ENCODE measurements at places on chromosomes 6 and 20. TPM values are rescaled to one million over a fixed set of nuclear protein-coding genes. Genes with fewer than 3 reads are reported as not detected.

The MAD2L1BP gene
- total RNA-seq, result 25.4 TPM

The GLP1R gene
- total RNA-seq, result not detected

The SMIM13 gene
- total RNA-seq, result 33.8 TPM

The ACTL10 gene
- 1.5 TPM for total RNA-seq

The CST2 gene
- not detected for total RNA-seq

The PPP1R14C gene
- 37.0 TPM for total RNA-seq

The PGBD1 gene
- total RNA-seq, result 1.6 TPM

DNA sequence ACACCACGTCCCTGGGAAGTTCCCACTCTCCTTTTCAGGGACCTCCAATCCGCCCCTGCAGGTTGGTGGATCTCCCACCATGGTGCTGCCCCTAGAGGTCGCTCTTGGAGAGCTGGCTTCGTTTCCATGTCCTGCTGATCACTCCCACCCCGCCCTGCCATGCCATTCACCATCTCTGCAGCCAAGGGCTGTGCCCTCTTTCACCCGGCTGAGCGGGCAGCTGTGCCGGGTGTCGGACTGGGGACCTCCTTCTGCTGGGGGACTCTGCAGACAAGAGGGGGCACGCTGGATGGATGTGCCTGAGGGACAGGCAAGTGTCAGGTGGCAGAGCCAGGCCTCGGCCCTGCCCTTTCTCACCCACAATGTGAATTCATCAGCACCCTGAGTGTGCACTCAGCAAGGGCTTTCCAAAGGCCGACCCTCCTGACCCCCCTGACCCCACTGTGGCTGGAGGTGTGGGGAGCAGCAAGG lies 347.0 kb downstream of the CDH4 start:
- no peak for DNase-seq

DNA sequence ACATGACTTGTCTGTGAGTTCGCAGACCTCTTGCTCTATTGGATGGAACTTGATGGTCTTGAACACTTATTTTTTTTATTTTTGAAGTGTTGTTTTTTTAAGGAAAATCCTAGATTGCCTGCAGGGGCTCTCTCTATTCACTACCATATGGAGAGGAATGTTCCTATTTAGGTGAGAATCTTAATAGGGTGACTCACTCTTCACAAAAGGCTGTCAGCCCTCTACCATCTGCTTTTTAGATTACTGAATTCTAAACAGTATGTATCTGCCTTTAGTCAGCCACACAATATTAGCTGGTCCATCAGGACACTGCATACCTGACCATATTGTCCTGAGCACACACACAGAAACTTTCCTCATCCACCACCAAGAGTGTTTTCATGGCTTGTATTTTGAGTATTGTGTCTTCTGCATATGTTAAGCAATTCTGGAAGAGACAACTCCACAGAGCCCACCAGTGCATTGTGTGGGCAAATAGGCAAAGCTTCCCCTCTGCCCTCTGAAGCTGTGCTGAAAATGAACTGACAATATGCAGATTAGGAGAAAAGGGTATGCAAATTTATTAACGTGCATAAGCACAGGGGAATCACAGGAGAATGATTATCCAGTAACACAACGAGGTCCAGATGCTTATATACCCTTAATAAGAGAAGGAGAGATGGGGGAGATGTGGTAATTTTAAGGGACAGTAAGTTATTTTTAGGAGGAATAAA lies 6.6 kb upstream of the BTBD9 start:
- DNase-seq, result no peak

DNA sequence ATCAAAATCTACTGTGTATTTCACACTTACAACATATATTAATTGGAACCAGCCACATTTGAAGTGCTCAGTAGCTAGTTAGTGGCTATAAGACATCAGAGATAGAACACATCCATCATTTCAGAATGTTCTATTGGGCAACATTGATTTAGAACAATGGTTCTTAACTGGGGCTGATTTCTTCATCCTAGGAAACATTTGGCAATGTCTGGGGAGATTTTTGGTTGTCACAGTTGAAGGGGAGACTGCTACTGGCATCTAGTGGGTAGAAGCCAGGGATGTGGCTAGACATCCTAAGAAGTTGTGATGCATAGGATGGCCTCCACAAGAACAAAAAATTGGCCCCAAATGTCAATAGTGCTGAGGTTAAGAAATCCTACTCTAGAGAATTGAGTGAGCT lies 132.5 kb downstream of the OLIG3 start:
- no peak for DNase-seq

DNA sequence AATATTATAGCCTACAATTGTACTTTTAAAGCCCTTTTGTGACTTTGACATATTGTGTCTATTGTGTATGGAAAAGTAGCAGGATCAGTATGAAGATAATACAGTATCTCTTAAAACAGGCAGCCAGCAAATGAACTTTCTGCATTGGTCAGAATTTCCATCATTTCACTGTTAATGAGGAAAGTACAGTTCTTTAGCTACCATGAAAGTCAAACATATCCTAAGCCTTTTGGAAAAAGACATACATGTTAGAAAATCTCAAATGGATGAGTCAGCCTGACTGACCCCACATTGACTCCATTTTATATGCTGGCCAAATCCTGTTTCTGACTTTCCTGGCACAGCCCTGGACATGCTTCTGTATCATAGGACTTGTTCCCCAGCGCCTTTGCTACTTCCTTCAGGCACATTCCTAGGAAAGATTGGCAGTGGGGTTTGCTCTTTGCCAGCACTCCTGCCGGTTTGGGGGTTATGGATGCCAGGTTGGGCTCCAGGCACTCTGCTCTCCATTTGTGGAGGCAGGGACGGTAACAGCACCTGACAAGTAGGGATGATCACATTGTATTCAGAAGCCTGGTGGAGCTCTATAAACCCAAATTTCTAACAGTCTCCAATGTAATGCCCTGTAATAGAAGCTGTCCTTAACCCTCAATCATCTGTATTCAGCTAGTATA lies 43.7 kb downstream of the TOP1 start:
- DNase-seq, result no peak

DNA sequence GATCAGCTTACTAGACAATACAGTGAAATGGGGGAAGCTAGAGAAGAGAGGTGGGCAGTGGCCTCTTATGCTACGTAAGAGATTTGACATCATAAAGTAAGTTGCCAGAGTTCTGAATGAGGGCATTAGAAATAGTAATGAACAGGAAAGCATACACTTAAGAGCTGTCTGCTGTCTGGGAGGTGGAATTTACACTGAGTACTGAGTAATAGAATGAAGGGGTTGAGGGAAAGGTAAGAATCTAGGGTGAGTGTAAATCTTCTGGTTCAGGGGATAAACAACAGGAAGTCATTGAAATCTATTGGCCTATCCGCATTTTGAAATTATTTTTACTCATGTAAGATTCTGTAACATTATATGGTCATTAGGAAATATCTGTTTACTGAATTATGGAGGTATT lies 35.8 kb downstream of the HLA-DMB start:
- no peak for DNase-seq

DNA sequence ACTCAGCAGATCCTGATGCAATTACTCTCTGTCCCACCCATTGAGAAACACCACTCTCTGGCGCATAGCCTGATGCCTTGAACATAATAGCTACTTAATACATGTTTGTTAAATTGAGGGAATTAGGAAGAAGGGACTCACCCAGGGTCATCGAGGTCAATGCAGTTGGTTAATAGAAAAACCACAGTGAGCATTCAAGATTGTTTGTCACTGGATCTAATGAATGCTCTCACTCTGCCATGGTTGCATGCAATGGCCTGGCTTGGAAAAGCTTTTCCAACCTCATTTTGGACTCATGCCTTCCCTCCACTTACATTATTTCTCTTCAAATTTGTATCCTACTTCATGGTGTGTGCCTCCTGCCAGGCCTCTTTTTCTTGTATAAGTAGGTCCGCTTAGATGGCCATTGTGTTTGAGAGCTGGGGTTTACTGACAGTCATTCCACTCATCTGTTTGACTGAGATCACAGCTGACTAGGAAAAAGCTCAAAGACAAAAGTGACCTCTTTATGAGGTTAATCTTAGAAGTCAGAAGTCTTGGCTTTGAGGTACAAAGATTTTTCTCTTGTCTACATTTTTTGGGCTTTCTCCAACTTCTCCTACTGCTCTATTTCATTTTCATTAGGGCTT lies 154.8 kb upstream of the RAB32 start:
- no peak for DNase-seq

GRCh38 chr6:81744131-81744530 lies 8.3 kb downstream of the TENT5A start:
- DNase-seq, result no peak

DNA sequence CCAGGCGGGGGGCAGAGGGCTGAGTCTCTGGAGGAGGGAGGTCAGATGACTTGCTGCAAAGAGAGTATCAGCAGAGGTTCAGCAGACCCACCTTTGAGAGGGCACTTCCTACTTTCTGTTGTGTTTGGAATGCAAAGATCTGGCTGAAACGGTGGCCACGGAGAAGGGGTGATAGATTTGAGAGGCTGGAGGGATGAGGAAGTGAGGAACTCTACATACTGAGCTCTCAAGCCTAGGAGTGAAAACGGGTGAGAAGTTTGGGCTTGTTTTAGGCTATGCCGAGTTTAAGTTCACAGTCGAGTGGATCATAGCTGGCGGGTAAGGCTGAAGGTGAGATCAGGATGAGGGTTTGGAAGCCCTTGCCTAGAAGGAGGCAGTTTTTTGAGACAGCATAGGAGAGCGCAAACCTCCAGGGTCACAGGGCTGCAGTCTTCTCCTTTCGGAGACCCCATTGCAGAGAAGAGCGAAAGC lies 477 bp upstream of the ITPA start:
- no peak for DNase-seq

GRCh38 chr20:45822857-45823256 lies 4.3 kb downstream of the TNNC2 start:
- DNase-seq, result peak; percentile 64

DNA sequence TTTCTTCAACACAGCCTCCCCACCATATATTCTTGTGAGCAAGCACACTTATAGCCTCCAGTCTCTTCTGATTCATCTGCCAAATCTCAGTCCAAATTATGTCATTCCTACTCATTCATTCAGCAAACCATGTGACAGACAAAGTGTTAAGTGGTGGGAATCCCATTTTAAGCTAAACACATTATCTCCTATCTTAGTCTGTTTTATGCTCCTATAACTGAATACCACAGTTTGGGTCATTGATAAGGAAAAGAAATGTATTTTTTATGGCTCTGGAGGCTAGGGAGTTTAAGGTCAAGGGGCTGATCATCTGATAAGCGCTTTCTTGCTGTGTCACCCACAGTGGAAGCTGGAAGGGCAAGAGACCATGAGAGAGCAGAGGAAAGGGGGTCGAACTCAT lies 23.9 kb upstream of the SMIM13 start:
- no peak for DNase-seq

DNA sequence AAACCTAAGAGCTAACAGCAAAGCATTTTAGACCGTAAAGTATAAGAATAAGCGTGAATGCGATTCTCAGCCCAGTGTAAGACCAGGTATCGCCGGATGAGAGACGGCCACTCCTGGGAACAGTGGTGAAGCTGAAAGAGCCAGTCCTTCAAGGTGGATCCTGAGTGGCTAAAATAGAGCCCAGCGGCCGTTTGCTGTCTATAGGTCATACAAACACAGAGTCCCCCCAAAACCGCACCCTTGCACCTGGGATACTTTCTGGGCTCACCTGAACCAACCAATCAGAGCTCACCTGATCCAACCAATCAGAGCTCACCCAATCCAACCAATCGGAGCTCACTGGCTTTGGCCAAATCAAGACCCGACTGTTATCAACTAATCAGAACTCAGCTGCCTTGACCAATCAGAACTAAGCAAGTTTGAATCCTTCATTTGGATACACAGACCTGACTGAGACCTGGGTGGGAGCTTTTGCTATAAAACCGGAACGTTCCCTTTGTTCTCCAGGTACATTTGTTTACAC lies 248.2 kb downstream of the DLL1 start:
- no peak for DNase-seq

- no peak for DNase-seq
These were observed 21.2 kb upstream of the BHLHE23 start for GRCh38 chr20:63027922-63028389.

Measured in transverse colon (tissue), 4 donors.